ENCODE measurements at places on chromosomes 16 and 17.

DNA sequence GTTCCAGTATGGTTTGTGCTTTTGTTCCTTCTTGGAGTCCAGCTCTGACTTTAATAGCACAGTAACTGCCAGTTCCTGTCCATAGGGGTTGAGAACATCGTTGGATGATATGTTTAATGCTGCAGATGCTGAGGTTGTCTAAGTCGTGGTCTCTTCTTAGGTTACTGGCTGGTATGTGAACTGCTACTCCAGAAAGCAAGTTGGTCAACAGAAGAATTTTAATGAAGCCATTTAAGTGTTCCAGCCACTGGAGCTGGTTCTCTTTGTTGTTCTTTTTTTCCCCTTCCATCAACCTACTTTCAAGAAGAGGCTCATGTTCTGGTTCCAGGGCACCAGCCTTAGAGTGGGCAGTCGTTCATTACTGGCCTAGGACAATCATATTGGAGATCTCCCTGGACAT is 140.3 kb upstream of the TBX2 start:
- DNase-seq, result no peak

GRCh38 chr17:14594690-14595089 is 293.8 kb downstream of the HS3ST3B1 start:
- DNase-seq, result no peak

GRCh38 chr16:4172070-4172469 is 55.8 kb upstream of the ADCY9 start:
- no peak for DNase-seq

- DNase-seq, result no peak
Observed at GRCh38 chr17:50590946-50591737, 30.6 kb downstream of the CACNA1G start.
